ENCODE measurements at places on chromosomes 16 and 17.

GRCh38 chr17:45147581-45148182, 593 bp upstream of the HEXIM1 start:
- DNase-seq: peak; percentile 64

- no peak for DNase-seq
Observed at GRCh38 chr16:73065632-73066330, 17.9 kb upstream of the ZFHX3 start.

DNA sequence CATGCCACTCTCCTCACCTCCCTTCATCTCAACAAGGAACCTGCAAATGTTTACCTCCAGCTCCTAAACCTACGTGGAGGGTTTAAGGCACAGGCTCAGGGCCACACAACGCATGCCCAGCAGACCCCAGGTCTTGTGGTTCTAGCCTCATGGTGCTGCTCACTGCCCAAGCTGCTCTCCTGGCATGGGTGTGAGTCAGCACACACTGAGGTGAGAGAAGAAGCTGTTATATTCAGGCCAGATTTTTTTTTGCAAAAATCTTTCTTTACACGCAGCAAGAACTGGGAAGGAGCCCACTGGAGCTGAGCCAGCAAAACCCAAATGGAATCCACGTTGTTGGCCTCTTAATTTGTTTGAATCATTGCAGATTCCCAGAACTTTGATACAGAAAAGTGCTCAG, 5.5 kb upstream of the C16orf96 start:
- no peak for DNase-seq

DNA sequence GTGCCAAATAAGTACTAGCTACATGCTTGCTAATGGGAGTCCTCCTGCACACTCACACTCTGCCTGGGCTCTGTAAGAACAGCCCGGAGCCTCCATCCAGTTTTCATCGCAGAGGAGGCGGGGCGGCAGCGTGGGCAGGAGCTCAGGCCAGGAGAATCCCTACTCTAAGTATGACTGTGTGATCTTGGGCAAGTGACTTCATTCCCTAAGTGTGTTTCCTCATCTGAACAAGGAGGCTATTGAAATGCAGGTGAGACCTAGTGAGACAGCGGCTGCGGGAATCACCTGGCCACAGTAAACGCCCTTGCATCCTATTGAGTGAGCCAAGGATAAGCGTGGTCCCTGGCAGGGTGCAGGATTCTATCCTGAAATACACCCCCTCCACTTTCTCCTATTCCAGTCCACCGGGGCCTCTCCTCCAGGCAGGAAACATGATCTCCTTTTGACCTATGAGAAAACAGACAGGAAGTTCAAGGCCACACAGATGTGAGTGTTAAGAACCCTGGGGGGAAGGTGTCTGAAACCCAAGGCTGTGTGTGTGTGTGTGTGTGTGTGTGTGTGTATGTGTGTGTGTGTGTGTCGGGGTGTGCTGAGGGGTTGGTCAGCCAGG, 5.2 kb upstream of the RAI1 start:
- DNase-seq: no peak

- no peak for DNase-seq
Observed at GRCh38 chr16:4944333-4945281, 7.7 kb upstream of the PPL start.

- DNase-seq: no peak
Observed at GRCh38 chr17:7262935-7263800, 890 bp upstream of the CLDN7 start.

DNA sequence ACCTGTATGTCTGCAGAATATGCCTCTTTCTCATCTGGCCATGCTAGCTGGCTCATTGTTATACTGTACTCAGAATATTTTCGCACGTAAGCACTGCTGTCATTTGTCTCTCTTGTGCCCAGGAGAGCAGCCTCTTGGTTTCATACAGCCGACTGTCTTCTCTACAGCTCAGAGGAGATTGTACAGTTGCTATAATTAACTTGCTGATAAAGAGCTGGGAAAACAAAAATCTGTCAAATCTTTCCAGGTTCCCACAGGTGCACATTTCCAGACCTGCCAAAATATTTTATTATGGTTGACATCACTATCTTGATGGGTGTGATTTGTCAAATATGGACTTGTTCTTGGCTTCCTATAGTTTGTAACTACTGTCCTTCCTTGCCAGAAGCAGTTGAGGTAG, 122.7 kb downstream of the FTO start:
- no peak for DNase-seq

- no peak for DNase-seq
Observed at GRCh38 chr17:75371981-75372380, 33.5 kb downstream of the GRB2 start.

DNA sequence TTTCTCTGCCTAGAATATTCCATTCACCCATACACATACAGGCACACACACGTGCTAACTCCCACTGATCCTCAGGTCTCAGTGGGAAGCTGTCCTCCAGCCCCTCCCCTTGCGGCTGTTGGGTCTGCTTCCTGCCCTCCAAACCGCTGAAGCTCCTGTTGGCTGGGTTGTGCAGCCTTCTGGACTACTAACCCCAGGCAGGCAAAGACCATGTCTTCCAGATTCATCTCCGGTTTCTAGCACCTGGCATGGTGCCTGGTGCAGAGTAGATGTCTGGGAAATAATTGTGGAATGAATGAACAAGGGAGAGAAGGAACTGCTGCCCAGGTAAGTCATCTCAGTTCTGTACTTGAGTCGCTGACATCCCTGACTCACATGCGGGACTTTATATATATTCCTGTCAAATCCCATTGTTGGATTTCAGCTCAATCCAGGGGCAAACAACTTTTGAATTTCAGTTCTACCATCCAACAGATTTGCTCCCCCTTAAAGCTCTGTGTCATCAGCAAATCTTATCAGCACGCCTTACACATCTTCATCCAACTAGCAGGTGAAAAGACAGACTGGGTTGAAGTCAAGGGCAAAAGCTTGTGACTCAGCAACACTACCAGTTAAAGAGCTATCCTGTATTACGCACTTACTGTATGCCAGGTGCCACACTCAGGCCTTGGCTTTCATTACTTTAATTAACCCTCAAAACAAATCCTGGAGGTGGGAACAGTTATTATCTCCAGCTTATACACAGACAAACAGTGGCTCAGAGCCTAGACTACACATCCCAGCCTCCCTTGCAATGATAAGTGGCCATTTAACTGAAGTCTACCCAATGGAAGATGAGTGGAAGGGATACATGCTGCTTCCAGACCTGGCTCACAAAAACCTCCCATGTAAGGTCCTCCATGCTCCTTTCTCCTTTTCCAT, 51.1 kb downstream of the SRCIN1 start:
- no peak for DNase-seq

DNA sequence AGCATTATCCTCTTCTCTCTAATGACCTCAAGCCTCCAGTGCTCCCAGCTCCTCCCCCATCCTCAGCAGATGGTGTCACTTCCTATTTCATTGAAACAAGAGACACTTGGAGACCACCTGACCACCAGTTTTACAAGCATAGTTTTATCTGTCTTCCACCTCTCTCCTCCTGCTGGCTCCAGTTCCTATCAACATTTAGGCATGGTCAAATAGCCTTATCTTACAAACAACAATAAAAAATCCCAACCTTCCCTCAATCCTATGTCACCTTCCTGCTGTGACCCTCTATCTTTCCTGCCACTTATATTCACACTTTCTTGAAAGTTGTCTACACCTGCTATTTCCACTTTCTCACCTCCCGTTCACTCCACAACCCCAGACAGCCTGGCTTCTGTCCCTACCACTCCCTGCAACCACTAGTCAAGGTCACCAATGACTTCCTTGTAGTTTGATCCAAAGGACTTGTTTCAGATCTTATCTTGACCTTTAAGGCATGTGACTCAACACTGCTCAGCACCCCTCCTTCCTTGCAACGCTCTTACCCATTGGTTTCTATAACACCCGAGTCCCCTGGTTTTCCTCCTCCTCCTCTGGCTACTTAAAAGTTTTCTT, 4.3 kb upstream of the NTN1 start:
- DNase-seq: no peak

DNA sequence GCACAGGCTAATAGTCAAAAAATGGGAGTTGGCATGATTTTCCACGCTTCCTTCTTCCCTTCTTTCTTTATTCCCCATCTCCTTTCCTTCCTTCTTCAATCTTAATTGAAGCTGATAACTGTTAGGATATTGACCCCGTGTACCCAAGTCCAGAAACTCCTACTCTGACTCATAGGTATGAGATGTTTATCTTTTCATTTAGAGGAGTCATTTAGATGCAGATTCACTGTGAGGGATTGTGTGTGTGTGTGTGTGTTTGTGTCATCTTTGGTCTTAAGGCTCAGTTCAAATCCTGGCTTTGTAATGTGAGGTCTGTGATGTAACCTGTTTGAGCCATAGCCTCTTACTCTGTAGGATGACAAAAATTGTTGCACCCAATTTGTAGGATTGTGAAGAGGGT, 332.0 kb upstream of the MAF start:
- DNase-seq: no peak

- DNase-seq: no peak
Observed at GRCh38 chr16:24609417-24609739, 70.0 kb downstream of the RBBP6 start.

DNA sequence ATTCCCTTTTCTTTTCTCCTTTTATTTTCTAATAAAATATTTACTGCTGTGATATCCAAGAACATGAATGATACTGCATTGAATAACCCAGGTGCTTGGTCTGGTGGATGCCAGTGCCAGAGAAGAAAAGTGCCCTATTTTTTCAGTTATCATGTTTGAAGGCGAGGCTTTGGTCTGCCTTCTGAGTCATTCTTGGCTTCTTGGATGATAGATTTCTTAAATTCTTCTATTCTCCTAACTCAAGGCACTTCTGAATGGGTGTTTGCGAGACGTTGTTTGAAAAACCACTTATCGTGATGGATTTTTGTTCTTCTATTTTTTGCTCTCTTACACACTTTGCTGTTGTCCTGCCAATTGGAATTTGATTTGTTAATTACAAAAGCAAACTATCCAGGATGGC, 66.7 kb downstream of the FTO start:
- DNase-seq: no peak

Measured in anterior cingulate cortex (tissue), 58 donors.